Uterus (tissue), 4 donors: ENCODE measurements at places on chromosomes 3 and 15. TPM values are rescaled to one million over a fixed set of nuclear protein-coding genes. Genes with fewer than 3 reads are reported as not detected.

DNA sequence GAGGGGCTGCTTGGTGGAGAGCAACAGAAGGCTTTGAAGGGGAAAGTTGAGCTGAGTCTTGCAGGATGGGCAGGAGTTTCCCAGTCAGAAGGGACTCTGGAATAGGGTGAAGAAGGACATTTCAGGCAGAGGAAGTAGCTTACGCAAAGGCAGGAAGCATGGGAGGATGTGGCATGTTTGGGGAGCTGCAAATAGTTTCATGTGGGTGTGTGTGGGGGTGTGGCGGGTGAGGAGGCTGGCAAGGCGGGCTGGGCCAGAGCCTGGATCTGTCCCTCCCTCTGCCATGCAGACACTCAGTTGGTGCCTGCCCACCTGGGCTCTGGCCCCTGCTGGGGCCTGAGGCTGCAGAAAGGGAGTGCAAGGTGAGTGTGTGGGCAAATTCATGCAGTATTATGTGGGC, 10.4 kb downstream of the TEX264 start:
- DNase-seq, result no peak

DNA sequence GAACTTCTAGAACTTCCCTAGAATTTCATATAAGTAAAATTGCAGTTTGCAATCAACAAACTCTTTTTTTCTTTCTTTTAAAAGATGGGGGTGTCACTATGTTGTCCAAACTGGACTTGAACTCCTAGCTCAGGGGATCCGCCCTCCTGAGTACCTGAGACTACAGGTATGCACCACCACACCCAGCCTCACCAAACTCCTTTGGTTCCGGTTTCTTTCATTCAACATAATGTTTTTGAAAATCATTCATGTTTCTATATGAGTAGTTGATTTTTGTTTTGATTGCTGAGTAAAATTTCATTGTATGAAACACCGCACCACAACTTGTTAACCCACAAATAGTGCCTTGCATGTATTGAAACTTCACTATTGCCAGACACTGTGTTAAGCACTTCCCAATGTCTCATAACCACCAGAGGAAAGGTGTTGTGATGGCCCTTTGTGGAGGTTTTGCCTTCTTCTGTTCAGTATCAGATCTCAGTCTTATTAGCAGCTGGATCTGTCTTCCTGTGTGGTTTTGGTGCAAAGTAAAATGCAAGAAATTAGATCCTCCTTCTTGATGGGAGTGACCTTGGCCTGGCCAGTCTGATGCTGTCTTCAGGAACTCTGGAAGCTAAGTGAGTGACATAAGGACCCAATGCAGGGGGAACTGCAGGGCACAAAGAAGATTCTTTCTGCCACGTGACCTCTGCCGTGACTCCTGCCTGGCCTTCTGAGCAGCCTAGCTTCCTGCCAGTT, 78.8 kb upstream of the UBE2E1 start:
- DNase-seq, result no peak

GRCh38 chr15:61336026-61336638, 107.0 kb upstream of the RORA start:
- no peak for DNase-seq

- no peak for DNase-seq
These were observed 219.9 kb downstream of the NLGN1 start for GRCh38 chr3:173617490-173617889.

DNA sequence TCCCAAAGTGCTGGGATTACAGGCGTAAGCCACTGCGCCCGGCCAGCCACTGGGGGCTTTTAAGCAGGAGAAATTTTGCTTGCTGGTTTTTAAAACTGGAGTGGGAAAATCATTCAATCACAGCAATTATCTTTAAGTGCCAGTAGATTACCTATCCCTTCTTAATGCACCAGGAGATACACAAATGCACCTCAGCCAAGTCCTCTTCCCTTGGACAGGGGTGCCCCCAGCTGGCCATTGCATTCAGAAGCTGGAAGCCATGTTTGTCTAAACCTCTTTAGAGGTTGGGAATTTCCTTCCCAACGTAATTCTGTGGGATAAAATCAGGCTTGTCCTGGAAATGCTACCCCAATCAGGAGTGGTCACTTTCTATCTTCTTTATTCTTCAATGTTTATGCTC, 26.6 kb downstream of the MIX23 start:
- no peak for DNase-seq

- DNase-seq, result peak; percentile 17
These were observed 336.2 kb downstream of the ERC2 start for GRCh38 chr3:56131974-56132590.

- DNase-seq, result no peak
These were observed 20.2 kb upstream of the SLC41A3 start for GRCh38 chr3:126104028-126104635.

- no peak for DNase-seq
These were observed 1459.5 kb downstream of the ZPLD1 start for GRCh38 chr3:103894162-103894822.

- DNase-seq, result no peak
These were observed 205.5 kb downstream of the MFSD1 start for GRCh38 chr3:159007331-159007730.

- DNase-seq, result no peak
These were observed 2.0 kb downstream of the ARID3B start for GRCh38 chr15:74543043-74543422.

DNA sequence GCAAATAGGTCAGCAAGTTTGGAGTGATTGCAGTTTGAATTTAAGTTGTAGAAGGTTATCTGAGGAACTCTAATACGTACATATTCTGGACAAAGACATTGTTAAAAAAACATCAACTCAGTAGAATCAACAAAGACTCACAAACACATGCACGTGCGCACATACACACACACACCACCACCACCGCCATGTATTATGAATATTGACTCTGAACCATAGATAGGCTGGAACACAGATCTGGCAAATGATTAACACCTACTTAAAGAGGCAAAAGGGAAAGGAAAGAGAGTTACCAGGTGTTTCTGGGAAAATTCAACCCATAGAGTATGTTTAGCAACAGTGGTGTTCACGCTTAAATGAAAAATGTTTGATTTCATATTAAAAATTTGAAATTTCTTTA, 334.2 kb upstream of the ALCAM start:
- DNase-seq, result no peak

DNA sequence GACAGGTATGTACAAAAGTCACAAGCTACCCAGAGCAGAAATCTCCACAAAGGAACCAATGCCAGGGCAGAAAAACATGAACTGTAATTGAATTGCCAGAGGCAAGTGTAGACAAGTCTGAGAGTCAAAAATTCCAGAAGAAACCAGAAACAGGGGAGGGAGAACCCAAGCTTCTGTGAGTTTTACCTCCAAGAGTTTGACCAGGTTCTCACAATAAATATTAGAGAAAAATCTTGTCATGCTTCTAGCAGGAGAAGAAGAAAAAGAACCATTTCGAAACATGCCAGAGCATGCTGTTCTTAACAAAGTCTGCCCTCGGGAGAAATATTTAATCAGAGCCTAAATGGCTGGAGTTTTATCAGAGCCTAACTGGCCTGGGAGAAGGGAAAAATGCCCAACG, 32.5 kb upstream of the AP3B2 start:
- no peak for DNase-seq

- no peak for DNase-seq
These were observed 391.3 kb downstream of the TIGIT start for GRCh38 chr3:114685161-114685560.

- DNase-seq, result no peak
These were observed 35.1 kb upstream of the IGSF11 start for GRCh38 chr3:119069725-119070124.

DNA sequence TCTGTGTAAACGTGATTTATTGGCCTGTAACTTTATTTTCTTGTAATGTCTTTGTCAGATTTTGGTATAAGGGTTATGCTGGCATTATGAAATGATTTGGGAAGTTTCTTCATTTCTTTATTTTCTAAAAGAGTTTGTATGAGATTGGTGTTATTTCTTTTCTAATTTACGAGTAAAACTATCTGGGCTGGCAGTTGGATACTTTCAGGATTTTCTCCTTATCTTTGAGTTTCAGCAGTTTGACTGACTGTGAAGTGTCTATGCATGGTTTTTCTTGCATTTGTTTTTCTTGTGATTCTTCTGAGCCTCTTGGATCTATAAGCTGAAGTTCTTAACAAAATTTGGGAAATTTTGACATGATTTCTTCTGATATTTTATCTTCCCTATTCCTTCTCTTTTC, 18.1 kb downstream of the ADGRG7 start:
- DNase-seq, result no peak

DNA sequence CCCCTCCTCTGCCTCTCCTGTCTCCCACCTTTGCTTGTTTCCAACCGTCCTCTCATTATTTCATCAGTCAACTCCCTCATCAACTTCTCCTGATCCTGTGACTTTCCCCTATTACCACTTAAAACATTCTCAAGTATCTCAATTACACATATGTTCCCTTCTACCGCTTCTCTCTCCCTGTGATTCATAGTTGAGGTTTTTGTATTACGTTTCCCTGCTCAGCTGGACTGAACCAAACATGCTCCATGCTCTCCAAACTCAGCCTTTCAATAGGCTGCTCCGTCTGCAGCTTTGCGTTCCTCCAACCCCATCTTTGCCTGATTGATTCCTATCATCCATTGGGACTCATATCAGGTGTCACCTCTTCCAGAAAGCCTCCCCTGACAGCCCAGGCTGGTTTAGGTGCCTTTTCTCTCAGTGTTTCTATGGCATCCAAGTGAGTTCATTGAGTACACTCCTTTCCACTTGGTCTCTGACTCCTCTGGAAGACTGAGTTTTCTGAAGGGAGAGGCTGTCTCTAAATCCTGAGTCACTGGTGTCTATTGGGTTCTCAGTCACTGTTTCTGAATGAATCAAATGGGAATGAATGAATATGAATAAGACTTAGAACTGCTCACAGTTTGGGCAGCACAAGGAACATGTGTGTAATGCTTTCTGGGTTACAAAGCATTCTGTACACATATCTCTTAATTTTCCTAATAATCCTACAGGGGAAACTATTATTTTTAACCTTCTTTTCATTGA, 56.4 kb downstream of the PLD1 start:
- no peak for DNase-seq

DNA sequence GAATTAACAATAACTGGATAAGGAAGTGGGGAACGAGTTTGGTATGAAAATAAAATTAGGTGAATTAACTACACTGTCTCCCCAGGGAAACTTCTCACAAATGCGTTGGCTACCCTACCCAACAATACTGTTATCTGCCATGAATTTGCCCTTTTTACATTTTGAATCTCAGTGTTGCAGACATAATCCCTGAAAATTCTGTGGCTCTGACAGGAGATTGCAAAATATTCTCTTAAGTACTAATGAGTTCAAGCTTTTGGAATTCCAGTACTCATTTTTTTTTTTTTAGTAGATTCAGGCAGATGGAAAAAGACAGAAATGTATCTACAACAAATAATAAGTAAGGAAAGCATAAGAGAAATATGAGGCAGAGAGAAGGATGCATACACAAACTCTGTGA, 332.6 kb downstream of the LSAMP start:
- DNase-seq, result no peak

DNA sequence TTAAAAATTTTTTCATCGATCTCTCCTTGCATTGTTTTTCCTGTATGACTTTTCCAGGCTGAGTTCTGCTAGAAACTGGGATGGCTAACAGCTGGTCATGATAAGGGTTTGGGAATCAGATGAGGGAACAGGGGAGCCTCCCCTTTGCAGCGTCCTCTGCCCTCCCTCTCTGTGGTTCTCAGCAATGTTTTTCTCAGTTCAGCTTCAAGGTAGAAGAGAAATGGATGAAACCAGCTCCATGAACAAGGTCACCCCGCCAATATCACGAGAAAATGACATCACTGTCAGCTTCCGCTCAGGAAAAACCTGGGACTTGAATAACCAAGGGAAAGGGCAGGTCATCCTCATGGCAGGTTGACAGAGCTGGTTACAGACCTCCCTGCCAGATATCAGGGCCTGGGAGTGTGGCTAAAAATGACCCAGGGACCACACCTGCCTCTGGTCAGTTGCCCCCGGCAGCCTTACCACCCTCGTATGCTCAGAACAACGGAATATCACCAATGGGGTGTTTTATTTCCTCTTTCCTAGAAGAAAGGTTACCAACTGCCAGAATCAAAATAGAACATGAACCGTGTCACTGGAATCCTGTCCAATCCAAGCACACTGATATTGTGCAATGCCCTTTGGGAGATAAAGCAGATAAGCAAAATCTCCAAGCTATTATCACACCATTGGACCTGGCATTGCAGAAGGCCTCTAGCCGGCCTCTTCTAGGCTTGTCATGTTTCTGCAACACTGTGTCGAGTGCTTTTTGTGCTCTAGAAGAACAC, 26.1 kb downstream of the LSM3 start:
- no peak for DNase-seq

- DNase-seq, result no peak
These were observed 26.1 kb upstream of the NECTIN3 start for GRCh38 chr3:111045564-111045963.

- no peak for DNase-seq
These were observed 97.5 kb upstream of the STAC start for GRCh38 chr3:36282766-36283165.

DNA sequence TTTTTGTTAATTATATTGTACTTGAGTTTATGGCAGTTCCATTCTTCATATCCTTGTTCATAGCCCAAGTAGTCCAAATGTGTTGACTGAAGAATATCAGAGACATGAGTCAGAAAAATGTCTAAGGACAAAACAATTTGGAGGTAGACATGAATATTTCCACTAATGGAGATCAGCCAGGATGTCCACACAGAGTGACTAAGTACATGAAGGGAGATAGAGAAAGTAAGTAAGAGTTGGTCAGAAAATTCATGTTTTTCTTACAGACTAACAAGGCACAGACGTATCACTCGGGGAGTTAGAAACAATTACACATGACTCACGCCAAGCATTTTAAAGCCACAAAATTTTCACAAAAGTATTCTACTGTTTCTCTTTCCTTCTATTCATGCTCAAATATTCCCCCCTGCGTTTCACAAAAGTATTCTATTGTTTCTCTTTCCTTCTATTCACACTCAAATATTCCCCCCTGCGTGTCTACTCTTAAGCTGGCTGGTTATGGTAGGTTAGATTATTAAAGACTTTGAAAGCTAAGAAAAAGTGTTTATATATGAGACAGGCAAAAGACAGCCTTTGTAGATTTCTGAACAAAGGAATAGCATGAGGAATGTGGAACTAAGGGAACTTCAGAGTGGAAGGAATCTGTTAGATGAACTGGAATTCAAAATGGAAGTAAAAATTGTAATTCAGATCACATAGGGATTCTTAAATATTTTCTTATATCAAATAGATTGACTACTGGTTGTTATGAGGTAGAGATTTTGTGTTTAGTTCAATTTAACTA, 648.7 kb upstream of the CCDC54 start:
- DNase-seq, result no peak

The ARL6 gene
- 18.5 TPM for total RNA-seq

The SLC28A2 gene
- not detected for total RNA-seq

The PPARG gene
- total RNA-seq, result 29.1 TPM

The RHO gene
- total RNA-seq, result not detected

The OR5K2 gene
- not detected for total RNA-seq

The CPLX3 gene
- not detected for total RNA-seq

The FEZF2 gene
- not detected for total RNA-seq
